Stimulated activated CD8-positive, alpha-beta memory T cell treated with anti-CD3 and anti-CD28 coated beads, Interleukin-7, amount 100 ng/mL, for 1 hour (primary cell): ENCODE measurements at places on chromosomes 13 and 19.
A peak's percentile ranks its signal among the peaks of the same experiment; 100 is the strongest.

DNA sequence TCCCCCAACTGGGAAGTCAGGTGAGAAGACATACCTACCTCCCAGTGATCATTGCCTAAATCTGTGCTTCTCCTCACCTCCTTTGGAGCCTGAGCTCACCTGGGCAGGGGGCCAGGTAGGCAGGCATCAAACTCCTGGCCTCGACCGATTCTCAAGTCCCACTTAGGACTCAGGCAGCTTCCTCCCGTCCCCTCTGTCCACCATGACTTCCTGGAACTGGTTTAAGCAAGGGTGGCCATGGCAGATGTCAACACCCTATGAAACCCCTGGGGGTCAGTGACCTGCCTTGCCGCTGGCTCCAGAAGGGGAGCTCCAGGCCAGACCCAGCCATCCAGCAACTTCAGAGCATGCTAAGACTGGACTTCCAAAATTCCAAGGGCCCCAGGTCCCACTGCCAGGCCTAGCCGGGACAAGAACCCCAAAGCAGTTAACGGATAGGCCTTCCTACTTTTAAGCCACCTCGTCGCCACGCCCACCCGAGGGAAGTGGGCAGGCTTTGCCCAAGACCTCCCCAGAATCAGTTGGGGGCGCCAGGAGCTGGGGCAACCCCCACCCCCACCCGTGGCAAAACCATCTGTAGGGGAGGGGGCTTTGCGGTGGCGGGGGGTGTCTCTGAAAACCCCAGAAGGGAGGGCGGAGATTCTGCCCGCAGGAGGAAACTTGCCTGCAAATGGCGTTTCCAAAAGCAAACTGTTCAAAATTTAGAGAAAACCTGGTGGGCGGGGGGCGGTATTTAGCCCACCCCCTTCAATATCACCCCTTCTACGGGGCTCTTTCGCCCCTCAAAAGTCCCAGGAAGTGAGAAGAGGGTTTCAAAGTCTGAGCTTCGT is 657 bp downstream of the PLIN3 start:
- DNase-seq: no peak

DNA sequence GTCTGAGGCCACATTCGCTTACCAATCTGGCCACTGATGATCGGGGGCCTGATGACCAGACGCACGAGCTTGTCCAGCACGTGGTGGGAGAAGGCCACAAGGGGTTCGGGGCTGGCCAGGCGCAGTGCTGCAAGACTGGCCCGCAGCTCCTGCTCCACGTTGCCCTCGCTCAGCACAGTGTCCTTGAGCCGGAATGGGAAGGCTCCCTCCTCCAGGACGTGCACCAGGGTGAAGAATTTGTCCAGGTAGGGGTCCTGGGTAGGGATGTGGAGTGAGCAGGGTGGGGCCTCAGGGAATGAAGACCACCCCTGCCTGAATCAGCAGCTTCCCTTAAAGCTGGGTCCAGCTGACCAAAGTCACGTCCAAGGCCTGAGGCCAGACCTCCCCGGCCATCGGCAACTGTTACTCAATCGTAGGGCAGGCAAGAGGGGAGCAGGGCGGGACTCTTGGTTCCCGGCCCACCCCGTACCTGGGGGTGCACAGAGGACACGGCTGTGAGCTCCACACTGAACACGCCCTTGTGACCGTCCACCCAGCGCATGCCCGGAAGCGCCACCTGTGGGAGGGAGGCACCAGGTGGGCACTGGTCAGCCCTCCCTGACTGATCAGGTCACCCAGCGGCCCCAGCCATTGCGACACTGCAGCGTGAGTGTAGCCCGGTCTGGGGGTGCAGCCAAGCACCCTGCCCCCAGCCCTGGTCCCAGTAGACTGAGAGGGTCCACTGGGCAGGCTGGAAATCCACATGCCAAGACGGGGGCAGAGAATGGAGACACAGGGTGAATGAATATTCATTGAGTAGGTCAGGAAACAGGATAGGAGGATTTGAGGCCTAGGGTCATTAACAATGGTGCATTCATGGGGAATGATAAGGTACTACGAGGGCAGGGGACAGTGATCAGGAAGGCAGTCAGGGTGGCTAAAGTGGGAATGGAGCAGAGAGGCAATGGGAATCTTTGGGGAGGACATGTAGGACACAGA is 2.8 kb upstream of the ANGPTL8 start:
- DNase-seq: no peak

DNA sequence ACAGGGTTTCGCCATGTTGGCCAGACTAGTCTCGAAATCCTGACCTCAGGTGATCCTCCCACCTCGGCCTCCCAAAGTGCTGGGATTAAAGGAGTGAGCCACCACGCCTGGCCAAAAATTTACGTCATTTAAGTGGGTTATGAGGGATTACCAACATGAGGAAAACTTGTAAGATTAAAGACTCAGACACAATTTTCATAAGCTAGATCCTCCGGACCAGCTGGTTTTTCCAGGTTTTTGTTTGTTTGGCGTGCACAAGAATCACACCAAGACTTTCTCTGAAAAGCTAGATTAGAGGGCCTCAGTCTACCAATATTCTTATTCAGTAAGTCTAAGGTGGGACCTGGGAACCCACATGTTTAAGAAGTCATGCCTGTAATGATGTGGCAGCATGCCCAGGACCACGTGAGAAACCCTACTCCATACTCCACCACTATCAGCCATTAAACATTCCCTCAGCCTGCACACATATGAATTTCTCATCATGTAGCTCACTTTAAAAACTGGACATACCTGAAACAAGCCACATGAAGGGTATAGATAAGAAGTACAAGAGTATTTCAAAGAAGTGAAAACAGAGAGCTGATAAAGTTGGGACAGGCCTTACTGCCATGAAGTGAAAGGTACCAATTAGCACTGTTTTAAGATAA is 25.7 kb downstream of the DIAPH3 start:
- DNase-seq: no peak

GRCh38 chr19:14370169-14370939 is 10.9 kb upstream of the ADGRE5 start:
- DNase-seq: no peak

DNA sequence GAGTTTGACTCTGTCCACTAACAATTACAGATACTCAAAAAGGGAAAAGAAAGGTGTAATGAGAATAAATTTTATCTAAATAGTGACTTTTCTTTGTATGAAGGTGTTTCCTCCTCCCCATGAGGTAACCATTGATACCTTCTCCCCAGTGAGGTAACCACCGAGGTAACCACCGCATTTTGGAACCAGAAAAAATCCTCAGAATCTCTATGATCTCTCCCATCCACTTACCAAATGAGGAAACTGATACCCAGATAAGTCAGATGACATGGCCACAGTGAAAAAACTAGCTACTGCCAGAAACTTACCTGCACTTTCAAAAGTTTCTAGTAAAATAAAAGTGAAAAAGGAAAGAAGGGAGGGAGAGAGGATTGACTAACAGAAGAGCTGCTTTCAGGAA is 124.0 kb upstream of the FNDC3A start:
- DNase-seq: no peak

- DNase-seq: no peak
Measured at GRCh38 chr19:7489609-7490044, 792 bp upstream of the PEX11G start.

DNA sequence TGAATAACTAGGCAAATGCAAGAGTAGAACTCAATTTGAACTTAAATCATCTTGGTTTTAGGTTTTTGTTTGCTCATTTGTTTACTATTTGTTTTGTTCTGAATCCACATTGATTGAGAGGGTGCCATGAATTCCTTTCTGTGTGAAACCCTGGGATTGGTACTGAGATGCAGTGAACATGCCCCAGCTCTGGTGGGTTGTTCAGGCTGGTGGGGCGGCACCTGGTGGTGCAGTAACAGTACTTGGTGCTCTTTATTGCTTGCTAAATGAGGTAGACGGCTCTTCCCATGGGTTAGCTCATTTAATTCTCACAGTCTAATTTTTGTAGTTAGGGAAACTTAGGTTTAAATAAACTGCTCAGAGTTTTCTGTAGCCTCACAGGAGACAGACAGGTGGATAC is 48.4 kb downstream of the WASF3 start:
- no peak for DNase-seq

GRCh38 chr13:51373451-51373850 is 34.0 kb downstream of the SERPINE3 start:
- DNase-seq: no peak

DNA sequence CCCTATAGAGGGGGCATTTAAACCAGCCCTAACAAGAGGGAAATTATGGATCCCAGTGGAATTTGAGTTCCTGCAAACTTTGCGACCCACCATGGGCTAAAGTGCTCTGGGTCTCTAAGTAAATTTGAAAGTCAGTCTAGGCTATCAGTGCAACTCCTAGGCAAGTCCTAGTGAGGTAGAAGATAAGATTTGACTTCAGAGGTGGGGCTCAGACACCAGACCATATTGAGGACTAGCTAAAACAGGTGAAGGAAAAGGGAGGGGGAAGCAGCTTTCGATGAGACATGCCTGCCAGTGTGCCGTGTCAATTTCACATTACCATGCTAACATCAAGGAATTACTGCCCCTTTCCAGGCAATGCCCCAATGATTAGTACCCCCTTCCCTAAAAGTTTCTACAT is 38.4 kb downstream of the CD320 start:
- no peak for DNase-seq

DNA sequence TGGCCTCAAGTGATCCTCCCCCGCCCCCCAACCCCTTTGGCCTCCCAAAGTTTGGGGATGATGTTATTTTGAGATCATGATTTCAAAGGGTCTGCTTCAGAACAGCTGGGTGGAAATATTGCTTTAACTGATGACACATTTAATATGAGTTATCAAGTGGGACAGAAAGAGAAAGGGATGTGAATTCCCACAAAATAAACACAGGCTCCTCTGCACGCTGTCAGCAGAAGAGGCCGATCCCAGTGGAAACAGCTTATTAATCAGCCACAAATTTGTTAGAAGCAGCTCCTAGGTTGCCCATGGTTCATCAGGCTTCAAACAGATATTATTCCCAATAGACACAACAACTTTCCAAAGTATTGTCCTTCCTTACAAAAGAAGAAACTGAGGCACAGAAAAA is 4.7 kb downstream of the DCLK1 start:
- DNase-seq: no peak

GRCh38 chr19:45779231-45780145 is 2.8 kb downstream of the DMPK start:
- peak; percentile 61 for DNase-seq

DNA sequence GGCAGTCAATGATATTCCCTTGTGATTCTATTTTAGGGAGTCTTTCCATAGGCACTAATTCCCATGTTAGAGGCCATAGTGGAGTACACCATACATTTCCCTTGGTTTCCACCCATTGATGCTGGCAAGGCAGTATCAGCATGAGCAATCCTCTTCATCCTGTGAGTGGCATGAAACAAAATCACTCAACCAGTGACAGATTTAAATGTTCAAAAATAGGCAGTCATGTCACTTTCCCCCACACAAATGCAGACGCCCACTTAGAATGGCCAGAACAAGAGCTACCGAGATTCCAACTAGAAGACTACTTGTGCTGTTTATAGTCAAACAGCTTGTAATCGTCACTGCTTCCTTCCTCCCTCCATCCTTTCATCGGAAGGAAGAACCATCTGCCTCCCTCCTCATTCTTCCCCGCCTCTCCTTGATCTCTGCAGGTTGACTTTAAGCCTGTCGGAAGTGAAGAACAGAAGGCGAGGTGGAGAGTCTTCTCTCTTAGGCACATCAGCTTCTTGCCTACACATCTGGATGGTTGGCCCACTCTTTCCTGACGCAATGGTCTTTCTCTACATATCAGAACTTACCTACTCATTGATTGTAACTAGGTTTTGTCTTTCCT is 22.6 kb downstream of the RASL11A start:
- no peak for DNase-seq

GRCh38 chr19:11722414-11722813 is 16.3 kb downstream of the ZNF823 start:
- DNase-seq: no peak

DNA sequence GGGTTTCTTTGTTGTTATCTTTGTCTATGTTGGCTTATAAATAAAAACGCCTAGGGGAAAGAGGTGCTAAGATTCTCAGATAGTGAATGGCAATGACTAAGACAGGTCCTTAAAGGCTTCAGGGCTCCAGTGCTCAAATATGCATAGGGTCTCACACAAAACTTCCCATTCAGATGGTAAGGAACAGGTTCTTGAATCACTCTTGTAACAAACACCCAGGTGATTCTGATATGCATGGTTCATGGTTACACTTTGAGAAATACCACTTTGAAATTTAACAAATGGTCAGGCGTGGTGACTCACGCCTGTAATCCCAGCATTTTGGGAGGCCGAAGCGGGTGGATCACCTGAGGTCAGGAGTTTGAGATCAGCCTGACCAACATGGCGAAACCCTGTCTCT is 17.1 kb downstream of the NUDT15 start:
- DNase-seq: no peak

GRCh38 chr19:49469828-49470614 is 4.0 kb upstream of the FLT3LG start:
- peak; percentile 52 for DNase-seq
